Ovary (tissue), 10 donors: ENCODE measurements at places on chromosomes 2 and 18.

DNA sequence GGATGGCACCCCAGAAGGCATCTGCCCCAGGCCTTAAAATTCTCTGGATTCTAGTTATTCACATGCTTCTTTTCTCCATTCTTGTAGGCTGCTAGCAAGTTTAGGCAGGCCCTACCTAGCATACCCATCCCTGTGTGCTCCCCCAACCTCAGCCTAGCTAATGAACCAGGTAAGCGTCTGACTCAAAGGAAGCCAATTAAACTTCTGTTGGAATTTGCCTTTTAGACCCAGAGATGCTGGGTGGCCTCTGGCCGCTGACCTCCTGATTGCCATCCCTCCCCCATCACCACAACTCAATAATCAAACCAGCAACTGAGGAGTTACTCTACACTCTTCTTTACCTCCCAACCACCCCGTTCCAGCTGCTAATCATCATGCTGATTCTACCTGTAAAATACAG is 19.0 kb upstream of the CEP68 start:
- DNase-seq: no peak

GRCh38 chr2:162782138-162782537 is 56.4 kb downstream of the KCNH7 start:
- DNase-seq: no peak

- no peak for DNase-seq
Observed at GRCh38 chr18:50277942-50278341, 3.4 kb downstream of the MBD1 start.

DNA sequence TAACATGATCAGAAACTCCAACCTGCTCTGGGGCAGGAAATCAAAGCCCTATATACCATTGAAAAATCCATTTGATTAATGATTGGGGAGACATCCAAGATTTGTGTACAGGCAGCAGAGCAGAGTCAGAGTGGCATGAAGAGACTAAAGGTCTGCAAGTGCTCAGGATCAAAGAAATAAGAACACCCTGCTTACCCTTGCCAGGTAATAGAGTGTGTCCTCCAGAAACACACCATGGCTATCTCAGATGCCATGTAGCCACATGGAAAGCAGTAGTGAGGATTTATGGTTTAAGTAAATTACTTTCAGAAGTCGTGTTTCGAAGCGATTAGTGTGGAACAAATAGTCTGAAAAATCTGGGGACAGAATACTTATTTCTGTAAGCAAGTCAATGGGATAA is 592.9 kb downstream of the SUCLG1 start:
- no peak for DNase-seq

GRCh38 chr2:94890234-94890633 is 19.0 kb downstream of the TEKT4 start:
- no peak for DNase-seq

- DNase-seq: no peak
Observed at GRCh38 chr2:162002623-162003235, 71.3 kb downstream of the DPP4 start.

- DNase-seq: no peak
Observed at GRCh38 chr2:68185541-68186164, 28.0 kb downstream of the PNO1 start.

DNA sequence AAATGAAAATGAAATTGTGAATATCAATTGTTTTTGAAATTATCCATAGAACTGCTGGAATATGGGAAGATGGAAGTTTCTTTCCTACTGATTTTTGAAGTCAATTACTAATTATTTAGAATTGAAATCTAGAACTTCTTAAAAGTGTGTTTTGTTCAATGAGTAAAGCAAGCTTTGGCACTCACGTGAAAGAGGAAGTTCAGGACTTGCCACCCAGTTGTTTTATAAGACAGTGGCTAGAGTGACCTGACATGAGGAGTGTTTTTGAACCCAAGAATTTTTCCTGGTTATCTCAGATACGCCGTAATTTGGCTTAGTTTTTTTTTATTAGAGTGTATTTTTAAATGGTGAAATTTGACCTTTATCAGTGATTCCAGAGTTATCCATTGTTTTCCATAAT is 3.5 kb downstream of the MXD1 start:
- no peak for DNase-seq

DNA sequence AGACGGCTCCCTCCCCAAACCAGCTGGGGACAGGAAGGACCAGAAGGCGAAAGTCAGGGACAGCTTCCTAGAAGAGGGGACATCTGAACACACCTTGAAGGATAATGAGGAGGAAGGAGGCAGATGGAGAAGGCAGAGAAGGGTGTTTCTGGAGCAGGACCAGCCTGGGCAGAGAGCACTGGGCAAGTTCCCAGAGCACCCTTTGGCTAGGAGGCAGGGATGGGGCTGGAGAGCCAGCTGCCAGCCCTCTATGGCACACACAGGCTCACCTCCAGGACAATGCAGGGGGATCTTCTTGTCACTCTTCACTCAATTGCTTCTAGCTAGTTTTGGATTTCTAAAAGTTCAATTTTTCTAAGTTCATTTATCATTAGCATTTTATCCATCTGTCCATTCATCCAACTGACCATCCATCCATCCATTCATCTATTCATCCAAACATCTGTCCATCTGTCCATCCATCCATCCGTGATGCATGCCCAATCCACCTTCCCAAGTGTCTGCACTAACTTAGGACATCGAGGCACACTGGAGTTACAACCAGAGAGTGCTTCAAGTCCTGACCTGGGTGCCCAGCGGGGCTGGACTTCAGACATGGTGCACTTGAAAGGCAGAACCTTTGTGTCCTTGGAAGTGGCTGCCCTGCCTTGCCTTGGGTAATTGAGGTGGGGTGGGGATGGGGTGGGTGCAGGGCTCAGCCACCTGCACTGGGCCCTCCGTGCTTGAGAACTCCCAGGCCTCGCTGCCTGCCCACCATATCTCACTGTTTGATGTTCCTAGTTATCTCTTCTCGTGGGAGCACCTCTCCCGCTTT is 42.5 kb downstream of the INHBB start:
- no peak for DNase-seq

GRCh38 chr2:226977775-226978190 is 141.9 kb downstream of the RHBDD1 start:
- no peak for DNase-seq

DNA sequence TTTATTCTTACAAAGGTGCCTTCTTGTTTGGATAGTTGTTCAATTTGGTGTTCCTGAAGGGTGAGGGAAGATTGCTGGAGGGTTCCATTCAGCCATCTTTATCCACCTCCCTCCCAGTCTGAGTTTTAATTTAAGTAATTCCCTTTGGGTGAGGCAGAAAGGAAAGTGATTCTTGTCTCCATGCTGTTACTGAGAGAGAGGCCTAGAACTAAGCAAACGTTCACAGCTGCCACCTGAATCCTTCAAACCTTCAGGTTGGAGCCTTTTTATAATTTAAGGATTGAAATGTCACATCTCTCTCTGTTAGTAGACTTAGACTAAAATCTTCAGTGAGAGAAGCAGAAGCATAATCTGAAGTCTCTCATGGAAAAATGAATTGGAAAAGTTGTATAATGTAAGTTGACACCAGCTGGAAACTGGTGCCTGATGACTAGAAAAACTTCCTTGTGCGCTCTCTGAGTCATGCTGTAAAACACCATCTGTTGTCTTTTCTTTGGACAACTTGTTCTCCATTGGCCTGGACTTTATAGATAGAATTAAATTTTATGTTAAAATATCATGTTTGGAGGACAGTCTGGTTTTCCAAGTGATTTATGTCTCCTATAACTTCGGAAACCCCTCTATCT is 14.6 kb downstream of the STRADB start:
- DNase-seq: no peak

- no peak for DNase-seq
Observed at GRCh38 chr2:187959821-187960220, 331.9 kb upstream of the GULP1 start.

DNA sequence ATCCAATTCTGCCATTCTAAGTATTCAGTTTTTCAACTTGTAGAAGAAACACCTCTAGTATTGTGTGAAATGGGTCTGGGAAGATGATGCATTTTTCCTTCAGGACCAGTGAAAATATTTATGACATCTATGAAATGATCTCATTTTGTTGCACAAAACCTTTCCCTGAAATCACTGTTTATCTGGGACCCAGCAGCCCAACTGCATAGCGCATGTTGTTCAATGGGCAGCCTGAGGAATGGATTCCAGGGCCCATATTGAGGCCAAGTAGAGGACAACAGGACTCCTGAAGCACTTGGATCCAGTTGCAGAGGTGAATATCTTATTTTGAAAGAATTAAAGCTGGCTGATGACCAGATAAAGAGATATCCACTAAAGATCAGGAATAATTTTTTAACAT is 7.3 kb downstream of the RBMS1 start:
- DNase-seq: no peak

DNA sequence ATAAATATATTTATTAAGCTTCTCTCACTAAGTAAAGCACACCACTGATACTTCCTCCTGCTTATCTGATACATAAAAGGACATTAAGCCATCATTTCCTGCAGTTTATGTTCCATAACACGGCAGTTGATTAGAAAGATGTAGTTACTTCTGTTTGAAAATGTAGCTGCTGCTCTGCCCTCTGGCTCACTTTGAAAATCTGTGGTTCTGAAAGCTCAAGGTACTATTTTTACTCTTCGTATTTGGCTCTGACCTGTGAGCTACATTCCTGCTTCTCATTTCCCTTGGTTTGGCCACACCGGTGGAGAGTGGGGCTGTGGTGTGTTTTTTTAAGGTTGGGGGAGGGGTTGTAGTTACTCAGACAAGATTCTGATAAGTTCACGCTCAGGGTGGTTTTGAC is 12.8 kb upstream of the TTN start:
- no peak for DNase-seq

DNA sequence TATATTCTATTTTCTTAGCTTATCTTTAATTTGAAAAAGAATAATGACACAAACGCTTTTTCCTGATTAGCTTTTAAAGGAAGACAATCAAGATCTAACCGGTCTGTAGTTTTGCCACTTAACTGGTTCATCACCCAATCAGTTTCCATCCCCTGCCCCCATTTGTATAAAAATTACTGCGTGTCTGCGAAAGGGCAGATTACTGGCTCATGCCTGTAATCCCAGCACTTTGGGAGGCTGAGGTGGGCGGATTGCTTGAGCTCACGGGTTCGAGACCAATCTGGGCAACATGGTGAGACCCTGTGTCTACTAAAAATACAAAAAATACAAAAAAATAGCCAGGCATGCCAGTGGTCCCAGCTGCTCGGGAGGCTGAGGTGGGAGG is 2.4 kb downstream of the CEBPZOS start:
- no peak for DNase-seq

DNA sequence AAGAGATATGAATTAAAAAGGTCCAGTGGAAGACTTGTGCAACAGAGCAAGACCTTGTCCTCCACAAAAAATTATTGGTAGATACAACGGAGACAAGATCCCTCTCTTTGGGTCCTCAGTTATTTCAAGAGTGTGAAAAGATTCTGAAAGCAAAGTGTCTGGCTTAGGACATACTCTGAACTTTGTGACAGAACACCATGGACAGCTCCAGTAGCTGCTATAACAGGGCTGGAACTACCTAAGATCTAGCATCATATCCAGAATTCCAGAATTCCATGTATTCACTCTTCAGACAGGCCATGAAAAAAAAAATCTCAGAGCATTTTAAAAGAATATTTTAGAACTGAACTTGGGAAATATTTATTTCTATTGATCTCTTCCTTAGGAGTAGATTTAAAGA is 74.8 kb upstream of the ZBTB14 start:
- no peak for DNase-seq

DNA sequence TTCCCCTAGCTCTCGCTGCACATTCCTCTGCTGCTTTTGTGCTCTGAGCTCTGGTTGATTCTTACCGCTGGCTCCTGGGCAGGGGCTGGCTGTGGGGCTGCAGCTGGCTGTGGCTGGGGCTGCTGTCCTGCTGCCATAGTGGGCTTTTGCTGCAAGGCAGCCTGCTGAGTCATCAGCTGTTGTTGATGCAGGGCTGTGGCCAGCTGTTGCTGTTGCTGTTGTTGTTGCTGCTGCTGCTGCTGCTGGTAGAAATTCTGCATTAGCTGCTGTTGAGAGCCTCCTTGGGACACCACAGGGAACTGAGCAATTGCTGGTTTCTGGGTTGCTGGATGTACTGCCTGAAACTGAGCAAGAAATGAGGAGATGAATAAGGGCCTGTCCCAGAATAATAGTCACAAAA is 77.2 kb upstream of the NFU1 start:
- DNase-seq: peak; percentile 31

GRCh38 chr2:134406736-134407135 is 152.9 kb downstream of the MGAT5 start:
- no peak for DNase-seq

- no peak for DNase-seq
Observed at GRCh38 chr2:7878786-7879482, 802.9 kb upstream of the ID2 start.

- DNase-seq: no peak
Observed at GRCh38 chr2:150122871-150123613, 364.4 kb downstream of the RND3 start.

GRCh38 chr2:157336137-157337010 is 10.8 kb upstream of the ERMN start:
- DNase-seq: no peak
